Mucosa of descending colon (tissue), 3 donors: ENCODE measurements at places on chromosomes 2 and 18. TPM values are rescaled to one million over a fixed set of nuclear protein-coding genes. Genes with fewer than 3 reads are reported as not detected.

RIT2 gene
- not detected for total RNA-seq

PKDCC gene
- 88.8 TPM for total RNA-seq

SKOR2 gene
- not detected for total RNA-seq

RPRM gene
- total RNA-seq: 9.2 TPM

EML4 gene
- 66.3 TPM for total RNA-seq

COL6A3 gene
- 20.9 TPM for total RNA-seq

EFHD1 gene
- 4.8 TPM for total RNA-seq

NIFK gene
- total RNA-seq: 37.4 TPM

TRMT61B gene
- 9.4 TPM for total RNA-seq

SGPP2 gene
- total RNA-seq: 31.3 TPM

SS18 gene
- total RNA-seq: 45.5 TPM

DHRS9 gene
- total RNA-seq: 160 TPM

TNFAIP6 gene
- total RNA-seq: not detected

HOXD10 gene
- 4.1 TPM for total RNA-seq
